ENCODE measurements at places on chromosomes 11 and 22.

DNA sequence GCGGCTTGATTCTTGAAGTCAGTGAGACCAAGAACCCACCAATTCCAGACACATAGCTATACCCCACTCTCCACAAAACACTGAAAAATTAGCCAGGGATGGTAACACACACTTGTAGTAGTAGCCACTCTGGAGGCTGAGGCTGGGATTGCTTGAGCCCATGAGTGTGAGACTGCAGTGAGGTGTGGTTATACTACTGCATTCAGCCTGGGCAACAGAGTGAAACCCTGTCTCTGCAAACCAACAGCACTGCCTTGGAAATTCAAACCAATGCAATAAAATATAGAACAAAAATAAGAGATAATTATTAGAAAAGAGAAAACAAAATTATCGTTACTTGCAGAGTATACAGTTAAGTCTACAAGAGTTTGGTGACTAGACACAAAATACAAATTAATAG lies 20.2 kb upstream of the PRDM10 start:
- DNase-seq, result no peak

DNA sequence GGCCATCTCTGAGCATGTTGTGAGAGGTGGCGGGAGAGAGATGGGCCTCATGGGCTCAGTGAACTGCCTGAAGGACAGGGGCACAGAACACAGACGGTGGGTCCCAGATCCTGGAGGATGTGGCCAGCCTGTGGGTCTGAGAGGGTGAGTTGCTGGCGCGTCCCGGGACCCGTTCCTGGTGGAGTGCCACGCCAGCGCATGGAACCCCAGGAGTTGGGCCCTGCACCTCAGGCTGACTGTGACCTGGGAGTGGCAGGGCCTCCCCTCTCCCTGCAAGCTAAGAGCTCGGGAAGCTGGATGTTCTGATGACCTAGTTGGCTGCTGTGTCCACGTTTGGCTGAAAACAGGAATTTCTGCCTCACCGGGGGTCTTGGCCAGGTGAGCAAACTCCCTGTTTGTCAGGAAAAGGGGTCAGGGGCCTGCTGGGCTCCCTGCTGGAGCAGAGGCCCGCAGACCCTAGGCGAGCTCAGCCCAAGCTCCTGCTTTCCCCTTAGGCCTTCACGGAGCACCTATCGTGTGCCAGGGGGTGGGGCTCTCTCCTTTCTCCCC lies 15.0 kb downstream of the LRRC32 start:
- no peak for DNase-seq

DNA sequence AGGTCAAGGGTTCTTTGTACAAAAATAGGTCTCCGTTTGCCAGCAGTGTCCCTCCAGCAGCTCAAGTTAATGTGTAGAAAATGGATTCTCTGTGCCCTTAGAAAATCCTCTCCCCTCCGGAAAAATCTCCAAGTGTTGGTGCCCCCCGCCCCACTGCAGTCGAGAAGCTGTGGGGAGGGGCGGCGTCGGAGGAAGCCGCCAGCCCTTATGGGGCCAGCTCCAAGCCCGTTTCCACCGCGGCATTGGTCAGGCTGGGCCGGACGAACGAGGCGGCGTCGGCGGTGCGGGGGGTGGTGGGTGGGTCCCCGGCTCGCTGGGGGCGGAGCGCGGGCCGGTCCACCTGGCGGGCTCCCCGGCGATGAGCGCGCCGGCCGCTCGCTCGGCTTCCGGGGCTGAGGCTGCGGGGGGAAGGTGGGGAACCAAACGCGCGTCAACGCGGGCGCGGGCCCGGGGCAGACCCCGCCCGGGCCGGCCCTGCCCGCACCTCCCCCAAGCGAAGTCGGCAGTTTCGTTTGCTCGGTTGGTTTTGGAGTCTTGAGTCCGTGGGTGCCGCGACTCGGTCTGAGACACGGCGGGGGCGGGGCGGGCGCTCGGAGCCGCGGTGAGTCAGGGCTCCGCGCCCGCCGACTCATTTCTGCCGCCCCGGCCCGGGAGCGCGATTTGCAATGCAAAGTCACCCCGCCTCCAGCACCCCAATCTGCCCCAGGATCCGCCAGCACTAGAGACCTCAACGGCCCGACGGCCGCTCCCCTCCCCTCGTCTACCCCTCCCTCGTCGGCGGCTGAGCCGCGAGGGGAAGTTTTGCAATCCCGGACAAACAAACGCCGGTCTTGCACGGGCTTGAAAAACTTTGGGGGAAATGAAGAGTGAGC lies 1.4 kb downstream of the ASCL2 start:
- no peak for DNase-seq

DNA sequence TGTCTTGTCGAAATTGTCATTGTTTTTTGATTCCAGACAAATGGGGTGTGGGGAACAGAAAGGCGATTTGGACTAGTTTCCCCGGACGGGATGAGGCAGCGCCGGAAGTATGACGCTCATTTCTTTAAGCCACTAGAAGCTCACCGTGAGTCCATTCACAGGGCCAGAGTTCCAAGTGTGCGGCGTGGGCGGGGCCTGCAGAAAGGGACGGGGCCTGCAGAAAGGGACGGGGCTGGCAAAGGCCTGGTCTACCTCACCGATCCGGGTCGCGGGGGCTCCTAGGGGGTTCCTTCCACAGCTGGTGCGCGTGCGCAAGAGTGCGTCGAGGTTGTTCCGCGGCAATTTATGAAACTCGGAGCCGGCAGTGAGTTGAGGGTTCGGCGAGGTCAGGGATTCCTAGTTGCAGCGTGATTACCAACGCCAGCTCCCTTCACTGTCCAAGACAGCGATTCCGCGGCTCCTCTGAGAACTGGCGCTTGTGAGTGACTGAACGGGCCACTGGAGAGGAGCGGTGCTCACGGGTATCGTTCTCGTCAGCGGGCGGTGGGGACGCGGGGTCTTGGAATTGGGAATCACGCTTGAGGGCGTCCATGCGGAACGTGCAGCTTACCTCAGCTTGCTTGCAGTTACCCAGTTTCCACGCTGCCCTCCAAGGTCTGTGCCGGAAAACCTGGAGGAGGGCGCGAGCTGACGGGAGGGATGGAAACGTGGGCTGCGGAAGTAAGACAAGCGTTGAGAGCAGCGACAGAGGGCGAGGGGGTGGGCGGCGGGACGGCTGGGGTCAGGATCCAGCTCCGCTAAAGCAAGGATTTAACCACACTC lies at the start of gene ZNF215:
TSS of gene ZNF215 (plus strand) at position 219 of the 822 bp plus-strand sequence. CDS start 5,847 bp downstream, outside the sequence.
- peak; percentile 4 for DNase-seq

DNA sequence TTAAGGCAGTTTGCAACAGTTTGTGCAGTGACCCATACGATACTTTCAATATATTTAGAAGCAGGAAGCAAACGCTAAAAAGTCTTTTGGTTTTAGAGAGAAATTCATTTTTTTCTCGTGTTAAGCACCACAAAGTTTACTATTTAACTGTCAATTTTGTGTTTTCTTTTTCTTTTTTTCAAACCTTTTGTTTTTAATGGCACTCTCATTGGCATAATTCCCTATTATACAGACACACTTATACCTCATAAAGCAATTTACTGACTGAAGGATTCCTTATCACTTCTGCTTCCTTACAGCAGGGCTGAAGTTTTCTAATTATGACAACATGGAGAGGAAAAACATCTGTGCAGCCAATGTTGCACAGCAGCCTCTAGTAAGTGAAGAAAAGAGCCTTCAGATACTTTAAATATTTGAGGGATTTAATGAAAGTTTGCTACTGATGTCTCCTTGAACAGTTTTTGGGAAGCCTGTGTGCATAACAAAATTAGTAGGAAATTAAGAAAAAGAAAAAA lies 2191.2 kb downstream of the LRRC4C start:
- DNase-seq, result no peak

- DNase-seq, result no peak
Observed at GRCh38 chr22:43277987-43278601, 65.1 kb downstream of the SCUBE1 start.

GRCh38 chr11:116339306-116340098 lies 433.3 kb downstream of the BUD13 start:
- no peak for DNase-seq

DNA sequence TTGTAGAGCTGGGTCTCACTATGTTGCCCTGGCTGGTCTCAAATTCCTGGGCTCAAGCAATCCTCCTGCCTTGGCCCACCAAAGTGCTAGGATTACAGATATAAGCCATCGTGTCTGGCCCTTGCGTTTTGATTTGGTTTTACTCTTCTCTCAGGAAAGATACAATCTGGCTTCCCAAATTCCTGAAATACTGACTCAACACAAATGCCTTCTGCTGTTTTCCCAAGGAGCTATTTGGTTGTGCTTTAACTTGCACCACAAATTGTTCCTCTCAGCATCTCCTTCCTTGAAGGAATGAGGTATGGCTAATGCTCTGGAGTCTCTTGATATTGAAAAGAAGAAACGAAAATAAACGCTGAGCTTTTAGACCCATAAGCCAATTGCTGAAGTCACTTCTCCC lies 110.0 kb upstream of the PAX6 start:
- DNase-seq, result no peak

DNA sequence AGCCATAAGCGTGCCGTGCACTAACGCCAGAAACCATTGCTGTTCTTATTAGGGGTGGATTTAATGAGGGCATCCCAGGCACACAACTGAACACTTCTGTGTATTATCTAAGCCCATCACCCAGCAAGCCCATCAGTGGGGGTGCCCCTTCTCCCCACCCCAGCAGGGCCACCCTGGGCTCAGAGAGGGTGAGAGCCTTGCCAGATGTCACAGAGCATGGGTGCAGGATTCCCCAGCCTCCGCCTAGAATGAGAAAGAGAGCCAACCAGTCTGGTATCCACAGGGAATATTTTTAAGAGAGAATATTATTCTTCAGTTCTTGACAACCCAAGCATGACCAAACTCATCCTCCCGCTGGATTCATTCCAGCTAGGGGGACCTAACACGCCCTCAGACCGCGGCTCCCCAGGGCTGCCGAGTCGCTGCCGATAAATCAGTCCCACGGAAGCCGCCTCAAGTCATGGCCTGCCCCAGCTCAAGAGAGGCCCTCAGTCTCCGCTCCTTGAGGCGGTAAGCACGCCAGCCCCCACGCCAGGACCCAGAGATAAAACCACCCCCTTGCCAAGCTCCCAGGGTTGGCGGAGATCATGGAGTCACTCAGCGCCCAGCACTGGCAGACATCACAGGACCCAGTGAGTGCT lies 47.2 kb downstream of the MN1 start:
- DNase-seq, result no peak

DNA sequence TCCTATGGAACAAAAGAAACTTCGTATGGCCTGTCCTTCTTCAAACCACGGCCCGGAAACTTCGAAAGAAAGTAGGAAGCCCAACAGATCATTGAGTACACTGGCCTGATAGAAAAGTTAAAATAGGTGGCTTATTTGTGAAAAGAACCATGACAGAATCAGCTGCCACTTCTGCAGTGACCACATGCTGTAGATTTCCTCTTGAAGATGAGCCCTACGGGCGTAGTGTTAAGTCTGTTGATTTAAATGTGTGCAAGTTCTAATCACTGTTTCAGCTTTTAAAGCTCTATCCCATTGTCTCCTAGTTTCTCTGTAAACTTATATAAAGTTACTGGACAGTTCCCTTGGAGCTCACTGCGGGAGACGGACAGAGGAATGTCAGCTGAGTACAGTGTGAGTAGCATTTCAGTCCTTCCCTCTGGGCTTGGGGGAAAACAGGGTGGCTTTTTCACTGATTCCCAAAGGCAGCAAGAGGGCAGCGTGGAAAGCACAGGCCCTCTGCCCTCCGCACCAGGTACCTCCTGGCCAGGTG lies 17.8 kb downstream of the SAMM50 start:
- no peak for DNase-seq

GRCh38 chr11:16171882-16172281 lies 184.5 kb downstream of the SOX6 start:
- DNase-seq, result no peak

Measured in esophagus squamous epithelium (tissue), 5 donors.